Naive B cell (primary cell): ENCODE measurements at places on chromosomes 6 and 20. TPM values are rescaled to one million over a fixed set of nuclear protein-coding genes. Genes with fewer than 3 reads are reported as not detected.

Gene CFAP206
- not detected for polyA plus RNA-seq

Gene TRDN
- polyA plus RNA-seq: not detected

Gene SPINT4
- not detected for polyA plus RNA-seq

Gene PDE7B
- 3.7 TPM for polyA plus RNA-seq

Gene MYO6
- 0.16 TPM for polyA plus RNA-seq

Gene FGD2
- 52.6 TPM for polyA plus RNA-seq

Gene PTK6
- 0.22 TPM for polyA plus RNA-seq

Gene ACOT13
- 9.0 TPM for polyA plus RNA-seq

Gene ID4
- not detected for polyA plus RNA-seq

Gene MYB
- not detected for polyA plus RNA-seq

DNA sequence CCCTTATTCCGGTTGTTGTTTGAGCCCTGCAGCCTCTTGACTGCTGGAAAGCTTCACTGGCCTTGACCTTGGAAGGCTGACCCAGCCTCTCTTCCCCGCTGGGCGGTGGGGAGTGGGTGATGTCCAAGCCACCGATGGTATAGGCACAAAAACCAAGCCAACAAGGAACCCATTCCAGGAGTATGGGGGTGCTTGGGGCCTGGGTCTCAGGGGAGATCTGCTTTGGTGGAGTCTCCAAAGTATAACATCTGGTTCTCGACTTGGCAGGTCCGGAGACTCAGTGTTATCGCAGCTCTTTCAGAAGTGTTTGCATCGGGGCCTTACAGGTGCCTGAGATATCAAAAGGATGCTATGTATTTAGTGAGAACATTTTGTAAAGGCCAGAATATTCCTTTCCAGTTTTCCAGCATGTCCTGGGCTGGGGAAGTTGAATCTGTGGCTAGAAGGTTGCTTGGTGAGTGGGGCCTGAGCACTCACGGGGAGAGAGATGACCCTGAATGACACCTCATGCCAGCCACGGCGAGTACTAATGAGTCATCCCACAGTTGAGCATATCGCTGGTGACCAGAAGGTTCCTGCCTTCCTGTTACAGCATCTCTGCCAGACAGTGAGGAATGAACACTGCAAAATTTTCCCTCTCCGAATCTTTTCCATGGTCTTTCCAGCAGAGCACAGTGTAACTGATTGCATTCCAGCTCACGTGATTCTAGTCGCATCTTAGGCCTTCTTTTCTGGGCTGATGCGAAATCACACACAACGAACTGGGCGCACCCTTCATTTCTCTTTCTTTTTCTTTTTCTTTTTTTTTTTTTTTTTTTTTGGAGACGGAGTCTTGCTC is 133.9 kb downstream of the ZDHHC14 start:
- no peak for DNase-seq

GRCh38 chr6:52840763-52841585 is at the start of gene GSTA5:
GSTA5 (minus strand) TSS chr6:52840813.
- DNase-seq: no peak

DNA sequence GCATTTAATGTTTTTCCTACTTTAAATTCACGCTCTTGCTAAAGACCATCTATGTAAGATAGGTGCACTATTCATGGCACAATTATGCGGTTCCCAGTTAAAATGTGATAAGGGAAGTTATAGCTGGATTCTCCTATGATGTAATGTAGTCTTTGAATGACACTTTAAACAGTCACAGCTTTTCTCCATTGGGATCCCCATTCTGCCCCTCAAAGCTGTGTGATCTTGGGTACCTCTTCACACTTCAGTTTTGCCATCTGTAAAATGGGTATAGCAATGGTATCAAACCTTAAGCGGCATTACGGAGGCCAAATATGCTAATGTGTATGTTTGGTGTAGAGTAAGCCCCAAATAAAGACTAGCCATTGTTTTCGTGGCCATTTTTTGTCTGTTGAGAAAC is 64.7 kb upstream of the ZNF217 start:
- no peak for DNase-seq

GRCh38 chr20:8357703-8358102 is 225.6 kb downstream of the PLCB1 start:
- no peak for DNase-seq

GRCh38 chr6:82072121-82072521 is 175.4 kb downstream of the IBTK start:
- DNase-seq: no peak

DNA sequence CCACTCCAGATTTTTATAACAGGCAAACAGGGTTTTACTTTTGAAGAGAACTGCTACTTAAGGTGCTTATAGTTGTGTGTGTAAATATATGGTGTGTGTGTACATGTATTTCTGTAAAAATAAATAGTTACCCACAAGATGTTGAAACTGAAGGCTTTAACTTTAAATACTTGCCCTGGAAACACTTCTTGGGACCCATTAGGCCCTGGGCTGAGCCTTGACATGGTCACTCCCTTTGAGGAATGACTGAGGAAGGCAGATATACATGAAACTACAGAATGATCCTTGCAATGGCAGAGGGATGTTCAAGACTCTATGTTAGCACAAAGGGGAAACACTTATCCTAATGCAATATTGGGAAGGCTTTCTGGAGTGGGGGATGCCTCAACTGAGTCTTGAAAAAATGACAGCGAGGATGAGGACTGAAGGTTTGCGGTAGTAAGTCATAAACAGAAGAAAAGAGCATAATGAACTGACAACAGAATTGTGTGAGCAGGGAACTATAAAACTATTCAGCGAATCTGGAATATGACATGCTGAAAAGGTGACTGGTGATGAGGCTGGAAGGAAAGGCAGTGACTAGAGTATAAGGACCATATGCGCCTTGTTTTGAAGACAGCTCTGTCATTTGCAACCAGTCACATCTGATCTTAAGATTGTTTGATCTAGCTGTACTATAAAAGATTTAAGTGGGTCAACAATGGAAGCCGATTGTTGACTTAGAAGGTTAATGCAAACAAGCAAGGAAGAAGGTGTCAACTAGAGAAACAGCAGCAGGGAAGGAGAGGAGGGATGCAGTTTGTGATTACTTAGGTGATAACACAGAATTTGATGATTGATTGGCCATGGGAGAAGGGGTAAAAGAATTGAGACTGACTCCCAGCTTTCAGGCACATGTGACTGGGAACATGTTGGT is 64.4 kb upstream of the COL21A1 start:
- DNase-seq: no peak

DNA sequence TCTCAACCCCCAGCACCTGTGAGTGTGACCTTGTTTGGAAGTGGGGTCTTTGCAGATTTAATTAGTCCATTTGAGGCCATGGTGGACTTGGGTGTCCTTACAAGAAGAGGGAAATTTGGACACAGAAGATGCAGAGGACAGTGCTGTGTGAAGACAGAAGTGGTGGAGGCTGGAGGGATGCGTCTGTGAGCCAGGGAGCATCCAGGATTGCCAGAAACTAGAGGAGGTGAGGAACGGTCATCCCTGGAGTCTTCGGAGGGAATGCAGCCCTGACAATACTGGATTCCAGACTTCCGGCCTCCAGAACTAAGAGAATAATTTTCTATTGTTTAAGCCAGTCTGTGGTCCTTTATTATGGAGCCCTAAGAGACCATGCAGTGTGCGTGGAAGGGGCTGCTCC is 22.9 kb upstream of the NPBWR2 start:
- DNase-seq: no peak

DNA sequence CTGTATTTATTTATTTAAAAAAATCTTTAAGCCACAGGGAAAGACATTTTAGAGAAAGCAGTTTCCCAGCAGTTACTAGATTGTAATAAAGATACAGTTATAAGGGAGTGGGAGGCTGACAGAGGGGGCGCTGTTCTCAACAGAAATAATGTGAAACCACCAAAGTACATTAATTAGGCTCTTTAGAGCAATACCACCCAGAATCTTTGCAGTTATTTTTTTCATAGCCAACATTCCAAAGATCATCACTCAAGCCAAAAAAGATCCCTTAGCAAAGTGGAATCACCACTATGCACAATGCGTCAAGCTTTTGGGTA is 331.3 kb upstream of the DEFB112 start:
- no peak for DNase-seq

DNA sequence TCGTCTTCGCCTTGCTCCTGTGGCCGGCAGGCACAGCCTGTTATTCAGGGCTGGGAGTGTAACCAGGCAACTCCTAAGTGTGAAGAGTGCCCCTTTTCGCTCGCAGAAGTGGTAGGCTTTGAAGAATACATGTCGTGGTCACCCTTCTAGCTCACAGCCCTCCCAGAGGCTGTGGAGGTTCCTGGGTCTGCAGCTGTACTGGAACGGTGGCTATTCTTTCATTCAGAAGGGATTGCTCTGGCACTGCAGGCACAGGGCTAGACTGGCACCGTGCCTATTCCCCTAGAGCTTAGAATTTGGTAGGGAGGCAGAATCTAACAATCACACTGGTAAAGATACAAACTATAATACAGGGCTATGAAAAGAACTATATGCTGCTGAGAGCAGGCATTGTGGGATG is 1.1 kb upstream of the SRSF12 start:
- DNase-seq: no peak

DNA sequence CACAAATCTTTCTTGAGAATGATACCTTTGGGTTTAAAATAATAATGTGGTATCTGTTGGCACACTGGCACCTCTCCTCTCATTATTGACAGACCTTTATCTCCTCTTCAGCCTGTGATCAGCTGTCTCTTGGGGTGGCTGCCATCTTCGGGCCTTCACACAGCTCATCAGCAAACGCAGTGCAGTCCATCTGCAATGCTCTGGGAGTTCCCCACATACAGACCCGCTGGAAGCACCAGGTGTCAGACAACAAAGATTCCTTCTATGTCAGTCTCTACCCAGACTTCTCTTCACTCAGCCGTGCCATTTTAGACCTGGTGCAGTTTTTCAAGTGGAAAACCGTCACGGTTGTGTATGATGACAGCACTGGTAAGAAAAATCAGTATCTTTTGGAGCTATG is 232.8 kb downstream of the GRIK2 start:
- DNase-seq: no peak

DNA sequence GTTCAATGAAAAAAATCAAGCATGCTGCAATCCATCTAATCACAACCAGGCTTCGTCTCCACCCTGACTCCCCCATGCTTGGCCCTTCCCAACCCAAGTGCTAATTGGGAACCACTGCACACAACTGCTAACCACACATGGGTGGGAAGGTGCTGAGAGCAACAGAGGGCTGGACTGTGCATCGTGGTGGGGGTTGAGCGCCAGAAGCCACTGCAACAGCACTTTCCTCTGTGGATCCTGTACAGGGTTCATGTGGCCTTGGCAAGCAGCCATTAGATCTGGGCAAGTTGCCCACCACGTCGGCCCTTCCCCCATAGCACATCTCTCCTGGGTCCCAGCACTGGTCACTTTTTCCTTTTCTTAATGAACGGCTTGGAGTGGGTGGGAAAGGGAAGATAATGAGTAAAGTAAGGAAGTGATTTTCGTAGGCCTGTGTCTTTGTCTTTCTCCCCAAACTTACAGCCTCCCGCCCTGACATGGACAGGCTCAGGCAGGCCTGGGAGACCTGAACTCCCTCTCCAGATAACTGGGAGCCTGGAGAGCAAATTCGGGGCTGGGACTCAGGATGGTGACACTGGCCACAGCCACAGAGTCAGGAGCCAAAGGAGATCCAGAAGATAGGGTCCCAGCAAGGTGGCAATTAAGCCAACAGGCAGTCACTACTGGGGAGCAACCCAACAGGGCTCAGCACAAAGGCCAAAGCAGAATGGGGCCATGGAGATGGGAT is 34.4 kb upstream of the MRPS10 start:
- DNase-seq: no peak

- no peak for DNase-seq
These were observed 29.3 kb downstream of the SRC start for GRCh38 chr20:37375227-37375626.
